ENCODE measurements at places on chromosomes 3 and 15.

DNA sequence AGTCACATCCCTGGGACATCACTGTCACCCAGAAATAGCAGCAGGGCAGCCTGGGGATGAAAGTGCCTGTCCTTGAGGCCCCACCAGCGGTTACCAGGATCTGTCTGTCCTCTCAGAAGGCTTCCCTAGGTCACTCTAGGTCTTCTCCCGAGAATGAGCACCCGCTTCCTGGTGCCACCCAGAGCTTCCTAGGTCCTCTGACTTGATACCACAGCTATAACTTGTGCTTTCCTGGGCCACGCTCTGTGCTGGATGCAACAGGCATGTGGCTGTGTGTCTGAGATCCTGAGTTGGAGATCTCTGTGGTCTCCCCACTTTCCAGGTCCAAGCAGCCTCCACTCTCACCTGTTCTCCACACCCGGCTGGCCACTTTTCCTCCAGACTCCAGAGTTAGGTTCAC is 25.8 kb downstream of the ARNT2 start:
- DNase-seq = no peak

GRCh38 chr3:194792368-194792767 is 106.7 kb downstream of the FAM43A start:
- no peak for DNase-seq

GRCh38 chr15:39265261-39265660 is 315.6 kb upstream of the THBS1 start:
- no peak for DNase-seq

- DNase-seq = no peak
Measured at GRCh38 chr3:146161663-146162002, 649 bp upstream of the PLOD2 start.

GRCh38 chr15:64029633-64030032 is 16.7 kb downstream of the DAPK2 start:
- DNase-seq = no peak

DNA sequence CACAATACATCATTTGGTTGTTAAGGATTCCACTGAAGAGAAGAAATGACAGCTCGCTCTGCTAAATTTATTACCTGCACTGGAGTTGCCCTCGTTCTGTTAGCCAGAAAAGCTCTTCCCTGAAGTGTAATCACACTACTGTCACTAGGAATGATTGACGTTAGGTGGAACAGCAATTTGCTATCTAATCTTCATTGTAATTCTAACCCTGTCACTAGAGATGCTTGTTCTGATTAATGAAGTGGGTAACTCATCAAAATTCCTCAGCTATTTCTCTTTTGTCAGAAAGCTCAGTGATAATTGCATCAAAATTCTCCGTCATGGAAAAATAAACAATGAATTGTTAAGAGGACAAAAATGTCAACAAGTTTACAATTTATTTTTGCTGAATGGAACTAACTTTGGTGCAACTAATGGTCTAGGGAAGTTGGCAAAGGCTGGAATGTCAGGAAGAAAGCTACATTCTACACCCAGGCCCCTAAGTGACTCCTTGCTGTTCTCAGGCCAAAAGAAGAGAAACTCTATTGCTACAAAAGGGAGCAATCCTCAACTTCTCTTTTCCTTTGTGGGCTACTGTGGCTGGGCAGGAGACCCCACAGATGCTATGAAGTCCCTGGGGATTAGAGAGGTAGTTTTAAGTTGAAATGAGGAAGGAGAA is 34.1 kb downstream of the CCDC191 start:
- no peak for DNase-seq

Data from kidney epithelial cell (primary cell).